ENCODE measurements at places on chromosomes 11 and 22. TPM values are rescaled to one million over a fixed set of nuclear protein-coding genes. Genes with fewer than 3 reads are reported as not detected.
A peak's percentile ranks its signal among the peaks of the same experiment; 100 is the strongest.

CNIH2 gene
- 1.4 TPM for total RNA-seq

VPS26B gene
- total RNA-seq: 36.9 TPM

SLC22A25 gene
- not detected for total RNA-seq

NLRP14 gene
- total RNA-seq: not detected

DNA sequence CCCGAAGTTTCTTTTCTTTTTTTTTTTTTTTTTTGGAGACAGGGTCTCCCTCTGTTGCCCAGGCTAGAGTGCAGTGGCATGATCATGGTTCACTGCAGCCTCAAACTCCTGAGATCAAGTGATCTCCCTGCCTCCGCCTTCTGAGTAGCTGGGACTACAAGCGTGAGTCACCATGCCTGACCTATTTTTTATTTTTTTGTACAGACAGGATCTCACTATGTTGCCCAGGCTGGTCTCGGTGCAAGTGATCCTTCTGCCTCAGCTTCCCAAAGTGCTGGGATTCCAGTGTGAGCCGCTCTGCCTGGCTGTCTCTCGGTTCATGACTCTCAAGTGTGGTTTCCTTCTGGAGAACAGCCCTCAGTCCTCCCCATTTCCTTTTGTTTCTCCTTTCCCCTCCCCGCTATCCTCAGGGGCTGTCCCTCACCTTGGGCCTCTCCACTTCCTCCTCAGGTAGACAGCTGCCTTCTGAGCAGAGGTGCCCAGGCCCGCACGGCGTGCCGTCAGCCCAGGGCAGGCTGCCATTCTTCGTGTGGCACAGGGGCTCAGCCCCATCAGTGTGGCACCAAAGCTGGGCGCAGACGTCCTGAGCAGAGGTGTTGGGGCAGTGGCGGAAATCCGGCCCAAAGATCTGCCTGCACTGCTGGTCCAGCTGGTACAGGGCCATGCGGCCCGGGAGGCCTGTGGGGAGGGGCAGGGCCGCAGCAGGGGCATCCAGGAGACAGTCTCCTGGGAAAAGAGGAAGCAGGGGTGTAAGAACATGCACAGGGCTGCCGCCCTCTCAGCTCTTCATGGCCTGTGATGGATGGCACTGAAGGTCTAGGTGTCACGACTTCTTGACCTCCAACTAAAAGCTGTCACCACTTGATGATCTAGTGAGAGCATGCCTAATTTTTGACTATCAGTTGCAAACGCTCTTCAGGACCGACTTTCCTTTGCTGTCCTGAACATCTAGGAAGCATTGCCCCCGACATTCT is 14.0 kb downstream of the ADAMTS8 start:
- DNase-seq: peak; percentile 49

- peak; percentile 84 for DNase-seq
Observed at GRCh38 chr11:123429913-123430720, at the start of gene GRAMD1B. TSS of gene GRAMD1B (plus strand) at chr11:123430269. CDS start at chr11:123430793, 524 bp downstream.

DNA sequence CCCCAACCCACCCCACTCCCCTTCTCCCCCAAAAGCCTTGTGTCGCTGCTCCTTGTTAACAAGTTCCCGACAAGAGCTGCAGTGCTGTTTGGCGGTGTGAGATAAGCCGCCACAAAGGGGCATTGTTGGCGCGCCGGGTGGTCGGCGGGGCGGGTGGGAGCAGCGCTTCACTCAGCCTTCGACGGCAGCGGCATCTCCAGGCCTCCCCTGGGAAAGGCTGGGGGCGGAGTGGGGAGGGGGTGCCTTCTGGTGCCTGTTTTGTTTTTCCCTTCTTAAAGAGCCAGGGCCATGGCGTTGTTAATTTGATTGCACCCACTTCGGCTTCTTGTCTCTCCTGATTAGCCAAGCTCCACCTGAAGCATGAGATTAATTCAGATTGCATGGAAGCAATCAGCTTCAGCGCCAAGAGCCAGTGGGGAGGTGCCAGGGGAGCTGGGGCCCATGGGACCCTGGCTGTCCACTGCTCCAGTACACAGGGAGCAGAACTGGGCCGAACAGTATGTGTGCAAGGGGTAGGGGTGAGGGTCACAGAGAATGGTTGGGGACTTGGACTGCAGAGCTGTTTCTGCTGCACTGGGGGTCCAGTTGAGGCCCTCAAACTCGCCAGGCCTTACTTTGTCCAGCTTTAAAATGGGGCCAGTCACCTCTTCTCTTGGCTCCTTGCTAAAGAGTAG is 165.1 kb downstream of the CEP164 start:
- DNase-seq: no peak

DNA sequence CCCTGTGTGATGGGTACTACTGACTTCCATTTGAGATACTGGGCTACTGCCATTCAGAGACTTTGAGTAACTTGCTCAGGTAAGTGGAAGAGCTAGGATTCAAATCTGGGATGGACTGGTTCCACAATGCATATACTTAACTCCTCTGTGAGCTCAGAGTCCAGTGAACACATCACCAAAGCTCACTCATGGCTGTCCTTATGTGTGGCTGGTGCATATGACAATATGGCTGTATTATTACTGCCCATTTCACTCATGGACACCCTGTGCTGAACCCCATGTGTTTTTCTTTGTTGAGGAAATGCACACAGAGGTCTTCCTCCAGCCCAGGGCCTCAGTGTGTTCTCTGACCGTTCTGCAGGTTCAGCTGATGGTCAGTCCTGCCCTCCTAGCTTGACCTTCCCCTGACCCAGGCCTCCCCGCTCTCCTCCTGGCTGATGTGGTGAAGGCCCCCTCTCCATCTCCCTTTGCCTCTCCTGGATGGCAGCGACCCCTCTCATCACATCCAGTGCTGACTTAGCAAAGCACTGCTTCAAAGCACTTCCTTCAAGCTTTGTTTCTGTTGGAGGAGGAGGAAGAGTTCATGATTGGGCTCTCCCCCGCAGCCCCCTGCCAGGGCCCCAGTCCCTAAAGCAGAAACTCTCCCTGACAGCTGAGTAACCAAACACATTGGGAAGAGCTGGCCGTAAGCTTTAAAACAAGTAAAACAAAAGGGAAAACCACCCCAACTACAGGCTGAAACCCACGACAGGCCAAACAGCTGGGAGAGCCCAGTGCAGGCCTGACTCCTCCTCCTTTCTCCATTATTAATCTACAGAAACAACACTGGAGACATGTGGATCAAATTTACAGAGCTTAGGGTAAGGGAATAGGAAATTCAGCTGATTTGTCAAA is 101.2 kb downstream of the NAT10 start:
- DNase-seq: no peak

DNA sequence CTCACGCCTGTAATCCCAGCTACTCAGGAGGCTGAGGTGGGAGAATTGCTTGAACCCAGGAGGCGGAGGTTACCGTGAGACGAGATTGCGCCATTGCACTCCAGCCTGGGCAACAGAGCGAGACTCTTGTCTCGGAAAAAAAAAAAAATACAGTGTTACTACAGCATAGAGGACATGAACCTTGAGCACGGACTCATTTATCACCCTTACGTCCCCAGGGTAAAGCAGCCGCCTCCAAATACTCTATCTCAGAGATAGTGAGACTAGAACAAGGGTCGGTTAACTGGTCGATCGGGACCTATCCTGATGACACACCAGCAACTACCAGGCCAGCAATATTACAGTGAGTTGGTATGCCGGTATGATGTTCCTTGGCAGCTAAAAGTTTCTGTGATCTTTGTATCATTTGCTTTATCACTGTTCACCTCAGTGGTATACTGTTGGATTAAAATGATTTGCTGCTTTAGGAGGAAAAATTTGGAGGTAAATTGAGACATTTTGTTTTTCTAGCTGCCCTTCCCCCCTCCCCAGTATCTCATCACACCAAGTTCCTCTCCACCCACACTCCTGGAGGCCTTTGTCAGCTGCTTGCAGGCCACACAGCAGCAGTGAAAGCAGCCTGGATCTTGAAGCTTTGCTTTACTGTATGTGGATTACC is 7.0 kb upstream of the SIDT2 start:
- peak; percentile 49 for DNase-seq

DNA sequence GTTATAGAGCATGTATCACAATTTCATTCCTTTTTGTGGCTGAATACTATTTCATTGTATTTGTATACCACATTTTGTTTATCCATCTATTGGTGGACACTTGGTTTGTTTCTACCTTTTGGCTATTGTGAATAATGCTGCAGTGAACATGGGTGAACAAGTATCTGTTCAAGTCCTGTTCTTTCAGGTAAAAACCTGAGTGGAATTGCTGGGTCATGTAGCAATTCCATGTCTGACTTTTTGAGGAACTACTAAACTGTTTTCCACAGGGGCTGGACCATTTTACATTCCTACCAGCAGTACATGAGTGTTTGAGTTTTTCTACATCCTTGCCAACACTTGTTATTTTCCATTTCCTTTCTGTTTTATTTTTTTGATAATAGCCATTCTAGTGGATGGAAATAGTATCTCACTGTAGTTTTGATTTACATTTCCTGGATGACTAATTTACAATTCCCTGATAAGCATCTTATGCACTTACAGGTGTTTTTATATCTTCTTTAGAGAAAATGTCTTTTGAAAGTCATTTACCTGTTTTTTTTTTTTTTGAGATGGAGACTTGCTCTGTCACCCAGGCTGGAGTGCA is 12.2 kb downstream of the CABIN1 start:
- DNase-seq: no peak

- DNase-seq: no peak
Observed at GRCh38 chr11:100793525-100793924, 106.4 kb downstream of the ARHGAP42 start.

- peak; percentile 96 for DNase-seq
Observed at GRCh38 chr11:44568658-44569473, 3.4 kb downstream of the CD82 start.

Data from GM23248 (cell line).